ENCODE measurements at places on chromosomes 2 and 18.

DNA sequence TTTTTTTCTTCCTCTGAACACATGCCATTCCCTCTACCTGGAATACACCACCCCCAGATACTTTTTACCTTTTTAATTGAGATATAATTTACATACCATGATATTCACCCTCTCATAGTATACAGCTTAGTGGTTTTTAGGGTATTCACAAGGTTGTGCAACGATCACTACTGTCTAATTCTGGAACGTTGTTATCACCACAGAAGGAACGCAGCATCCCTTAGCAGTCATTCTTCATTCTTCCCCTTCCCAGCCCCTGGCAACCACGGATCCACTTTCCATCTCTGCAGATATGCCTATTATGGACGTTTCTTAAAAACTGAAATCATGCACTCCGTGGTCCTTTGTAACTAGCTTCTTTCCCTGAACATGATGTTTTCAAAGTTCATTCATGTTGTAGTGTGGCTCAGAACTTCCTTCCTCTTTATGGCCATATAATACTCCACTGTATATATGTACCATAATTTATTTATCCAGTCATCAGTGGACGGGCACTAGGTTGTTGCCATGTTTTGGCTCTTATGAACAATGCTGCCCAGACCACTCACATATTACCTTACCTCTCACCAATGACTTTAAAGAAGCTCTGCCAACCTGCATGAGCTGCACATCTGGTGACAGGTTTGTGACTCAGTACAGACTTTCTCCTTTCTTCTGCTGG lies 168.9 kb downstream of the CTIF start:
- DNase-seq, result no peak

DNA sequence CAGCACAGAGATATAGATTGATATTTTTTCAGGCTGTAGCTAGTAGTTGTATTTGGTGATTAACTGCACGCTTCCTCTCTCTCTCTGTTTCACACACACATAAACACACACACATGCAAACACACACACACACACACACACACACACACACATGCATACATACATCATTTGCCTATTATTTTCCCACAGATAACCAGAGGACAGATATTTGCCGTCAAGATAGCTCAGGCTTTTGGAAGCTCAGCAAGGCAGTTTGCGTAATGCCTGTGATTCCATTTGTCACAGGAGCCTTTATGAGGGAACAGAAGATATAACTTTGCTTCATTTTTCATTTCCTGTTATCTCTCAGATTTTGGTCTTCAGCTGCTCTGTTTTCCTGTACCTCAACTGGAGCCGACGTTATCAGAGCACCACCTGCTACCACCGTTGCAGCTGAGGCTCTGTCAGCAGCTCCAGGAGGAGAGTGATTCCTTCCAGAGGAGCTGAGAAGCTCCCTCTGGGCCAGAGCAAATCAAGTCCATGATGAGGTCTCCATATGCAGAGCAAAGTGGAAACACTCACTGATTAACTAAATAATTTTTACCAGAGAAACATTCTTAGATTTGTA lies 341.9 kb upstream of the PIK3C3 start:
- no peak for DNase-seq

DNA sequence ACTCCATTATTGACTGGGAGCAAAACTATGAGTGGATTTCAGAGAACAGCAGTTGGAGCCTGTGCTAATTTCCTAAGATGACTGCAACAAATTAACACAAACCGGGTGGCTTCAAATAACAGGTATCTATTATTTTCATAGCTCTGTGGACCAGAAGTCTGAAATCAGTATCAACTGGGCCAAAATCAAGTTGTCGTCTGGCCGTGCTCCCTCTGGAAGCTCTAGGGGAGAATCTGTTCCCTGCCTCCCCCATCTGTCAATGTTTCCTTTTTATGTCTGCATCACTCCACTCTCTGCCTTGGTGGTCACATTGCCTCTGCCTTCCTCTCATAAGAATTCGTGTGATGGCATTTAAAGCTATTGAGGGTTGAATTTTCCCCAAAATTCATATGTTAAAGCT lies 269.8 kb downstream of the TMX3 start:
- no peak for DNase-seq

DNA sequence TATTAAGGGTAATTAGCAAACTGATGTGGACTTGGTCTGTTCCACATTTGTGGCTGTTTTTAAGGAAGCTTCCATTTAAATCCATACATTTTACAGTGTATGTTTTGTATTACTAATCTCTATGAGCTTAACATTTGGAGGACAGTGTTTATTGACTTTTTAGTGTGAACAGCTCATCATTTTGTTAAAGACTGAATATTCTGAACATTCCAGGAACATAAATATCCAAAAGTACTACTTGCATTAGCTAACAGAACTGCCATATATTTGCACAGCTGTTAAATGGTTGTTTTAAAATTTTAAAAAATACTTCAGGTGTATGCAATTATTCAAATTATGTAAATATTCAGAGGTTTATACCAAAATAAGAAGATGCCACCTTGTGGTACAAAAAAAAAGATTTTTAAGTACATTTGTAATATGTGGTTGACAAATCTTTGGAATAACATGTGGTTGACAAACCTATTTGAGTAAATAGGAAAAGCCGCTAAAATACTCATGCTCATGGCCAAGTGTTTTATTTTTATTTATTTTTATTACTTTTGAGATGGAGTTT lies 439.7 kb upstream of the FANCL start:
- no peak for DNase-seq

DNA sequence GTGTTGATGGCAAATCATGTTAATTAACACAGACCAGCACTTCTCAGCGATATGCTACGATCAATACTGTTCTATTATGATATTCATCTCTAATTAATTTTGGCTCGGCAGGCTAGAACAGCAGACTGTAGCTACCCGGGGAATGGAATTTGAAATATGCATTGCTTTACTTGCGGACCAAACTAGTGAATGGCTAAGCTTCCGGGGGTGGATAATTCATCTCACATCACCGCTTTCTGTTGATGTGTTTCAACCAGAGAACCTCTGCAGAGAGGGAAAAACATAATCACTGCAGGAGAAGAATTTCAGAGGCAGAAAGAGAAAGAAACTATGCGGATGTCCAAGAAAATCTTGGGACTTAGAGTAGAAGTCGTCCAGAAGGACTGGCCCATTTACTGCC lies 490.9 kb downstream of the STK39 start:
- no peak for DNase-seq

DNA sequence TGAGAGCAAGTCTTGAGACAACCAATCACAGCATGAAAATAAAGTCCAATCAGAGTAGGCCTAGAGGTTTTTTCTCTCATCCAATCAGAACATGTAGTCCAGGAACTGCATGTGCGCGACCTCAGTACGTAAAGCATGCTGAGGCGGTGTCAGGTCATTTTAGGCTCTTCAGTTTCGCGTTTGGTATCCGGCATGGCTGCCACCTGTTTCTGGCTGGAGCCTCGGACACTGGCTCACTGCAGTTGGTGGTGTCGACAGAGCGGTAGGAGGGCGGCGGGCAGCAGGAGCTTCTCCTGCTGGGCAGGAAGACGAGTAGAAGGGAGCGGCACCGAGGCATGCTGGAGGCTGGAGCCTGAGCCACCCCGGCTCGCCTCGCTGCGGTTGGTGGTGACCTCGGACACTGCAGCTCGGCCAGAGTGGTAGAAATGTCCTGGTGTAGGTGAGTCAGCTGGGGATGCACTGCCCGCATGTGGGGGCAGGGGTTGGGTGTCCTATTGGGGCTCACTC lies 15.8 kb downstream of the CCDC74A start:
- no peak for DNase-seq

DNA sequence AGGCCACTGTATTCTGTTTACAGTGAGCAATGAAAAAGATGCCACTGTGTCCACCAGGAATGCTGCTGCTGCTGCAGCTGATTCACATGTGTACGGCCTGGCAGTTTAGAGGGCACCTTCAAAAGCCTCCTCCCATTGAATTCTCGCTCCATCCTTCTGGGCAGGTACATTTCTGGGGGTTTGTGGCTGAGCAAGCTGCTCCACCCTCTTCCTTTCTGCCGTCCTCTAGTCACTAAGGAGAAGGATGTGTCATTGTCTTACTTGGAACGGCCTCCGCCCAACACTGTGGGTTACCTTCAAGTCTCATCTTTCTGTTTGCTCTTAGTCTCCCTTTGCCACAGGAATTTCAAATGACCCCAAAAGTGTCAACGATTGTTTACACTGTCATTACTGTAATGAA lies 182.0 kb downstream of the ZBTB7C start:
- DNase-seq, result no peak

- no peak for DNase-seq
These were observed 293.8 kb downstream of the LRRTM4 start for GRCh38 chr2:77228391-77228790.

DNA sequence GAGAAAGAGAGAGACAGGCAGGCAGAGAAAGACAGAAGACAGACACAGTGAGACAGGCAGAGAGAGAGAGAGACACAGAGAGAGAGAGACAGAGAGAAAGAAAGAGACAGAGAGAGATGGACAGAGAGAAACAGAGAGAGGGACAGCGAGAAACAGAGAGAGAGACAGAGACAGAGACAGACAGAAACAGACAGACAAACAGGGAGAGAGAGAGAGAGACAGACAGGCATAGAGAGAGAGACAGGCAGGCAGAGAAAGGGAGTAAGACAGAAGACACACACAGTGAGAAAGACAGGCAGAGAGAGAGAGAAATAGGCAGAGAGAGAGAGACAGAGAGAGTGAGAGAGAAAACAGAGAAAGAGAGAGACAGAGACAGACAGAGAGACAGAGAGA lies 105.3 kb upstream of the ANKRD30BL start:
- no peak for DNase-seq

All from hematopoietic multipotent progenitor cell treated with erythropoietin and hydrocortisone succinate and interleukin-3 and kit ligand, for 8 days (in vitro differentiated cells).